T-helper 17 cell (primary cell): ENCODE measurements at places on chromosomes 3 and 15.

- H3K36me3 ChIP-seq, result peaks cover 7% of the 10 kb centered on the region
- H3K27me3 ChIP-seq, result no peaks in the 10 kb centered on the region
- peak; percentile 66 for DNase-seq
- H3K4me1 ChIP-seq, result no peaks in the 10 kb centered on the region
Measured at GRCh38 chr15:40421246-40422157, 15.9 kb downstream of the IVD start.

GRCh38 chr3:170450039-170450438 is 31.4 kb downstream of the CLDN11 start:
- H3K4me3 ChIP-seq, result no peak overlapping the region
- DNase-seq, result no peak
- peaks cover 9% of the 10 kb centered on the region for H3K27me3 ChIP-seq
- H3K27ac ChIP-seq, result no peak overlapping the region
- no peaks in the 10 kb centered on the region for H3K36me3 ChIP-seq

DNA sequence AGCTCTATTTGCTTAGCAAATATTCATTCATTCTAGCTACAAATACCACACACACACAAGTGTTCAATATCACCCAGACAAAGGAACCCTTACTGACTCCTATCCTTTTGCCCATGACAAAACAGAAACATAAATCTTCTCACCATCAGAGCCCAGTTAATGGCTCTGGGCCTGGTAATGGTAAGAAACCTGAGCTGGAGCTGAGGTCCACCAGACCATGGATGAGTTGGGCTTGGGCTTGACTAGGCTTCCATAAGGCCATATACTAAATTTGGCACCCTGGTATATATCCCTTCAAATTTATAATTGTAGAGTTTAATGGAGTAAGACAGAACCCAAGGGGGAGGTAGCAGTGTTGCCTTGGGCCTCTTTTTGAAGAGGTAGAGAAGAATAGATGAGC is 29.4 kb downstream of the GPR176 start:
- no peak for DNase-seq
- H3K36me3 ChIP-seq, result no peaks in the 10 kb centered on the region
- H3K27me3 ChIP-seq, result peaks cover 16% of the 10 kb centered on the region

DNA sequence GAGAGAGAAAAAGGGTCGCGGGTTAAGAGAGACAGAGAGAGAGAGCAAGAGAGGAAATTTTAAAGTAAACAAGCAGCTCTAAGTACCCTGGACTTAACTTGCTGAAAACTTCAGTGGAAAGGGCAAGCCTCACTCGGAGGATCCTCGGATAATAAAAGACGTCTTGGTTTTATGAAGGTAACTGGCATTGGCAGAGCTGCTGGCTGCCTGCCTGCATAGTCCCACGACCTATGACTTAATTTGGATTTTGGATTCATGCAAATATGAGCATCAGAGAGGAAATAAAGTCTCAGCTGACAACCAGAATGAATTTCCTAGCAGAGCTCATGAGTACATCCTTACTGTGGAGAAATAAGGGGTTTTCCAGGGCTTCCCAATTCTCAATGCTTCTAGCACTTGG is 95.1 kb upstream of the PDZRN3 start:
- H3K27ac ChIP-seq, result no peak overlapping the region
- H3K27me3 ChIP-seq, result no peaks in the 10 kb centered on the region
- DNase-seq, result no peak
- H3K4me1 ChIP-seq, result no peaks in the 10 kb centered on the region
- H3K36me3 ChIP-seq, result no peaks in the 10 kb centered on the region
- H3K4me3 ChIP-seq, result no peak overlapping the region

GRCh38 chr3:106631373-106632108 is 745.7 kb upstream of the CCDC54 start:
- H3K4me1 ChIP-seq, result no peaks in the 10 kb centered on the region
- H3K36me3 ChIP-seq, result no peaks in the 10 kb centered on the region
- H3K4me3 ChIP-seq, result no peak overlapping the region
- H3K27me3 ChIP-seq, result no peaks in the 10 kb centered on the region
- H3K27ac ChIP-seq, result no peak overlapping the region
- DNase-seq, result no peak

DNA sequence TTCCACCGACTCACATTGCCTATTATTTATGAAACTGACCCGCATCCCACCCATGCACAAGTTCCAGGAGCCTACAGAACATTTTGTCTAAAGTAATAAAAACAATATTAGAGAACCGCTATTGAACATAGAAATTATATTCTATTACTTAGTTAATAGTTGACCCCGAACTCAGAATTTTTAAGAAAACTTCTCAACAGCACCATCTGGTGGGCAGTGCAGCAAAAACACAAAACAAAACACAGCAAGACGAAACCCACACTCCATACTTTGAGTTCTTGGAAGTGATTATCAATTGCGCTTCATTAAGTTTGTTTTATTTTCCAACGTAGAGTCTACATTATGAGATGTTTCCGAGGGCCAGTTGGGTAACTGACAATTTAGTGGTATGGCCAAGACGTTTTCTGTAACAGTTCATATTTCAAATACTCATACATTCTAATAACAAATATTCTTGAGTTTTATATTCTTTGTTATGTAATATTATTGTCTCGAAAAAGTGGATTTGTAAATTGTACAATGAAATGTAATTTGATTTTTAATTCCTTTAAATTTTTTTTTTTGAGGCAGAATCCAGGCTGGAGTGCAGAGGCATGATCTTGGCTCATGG is 24.0 kb upstream of the C3orf70 start:
- no peak overlapping the region for H3K27ac ChIP-seq
- no peak for DNase-seq
- peaks cover 6% of the 10 kb centered on the region for H3K4me1 ChIP-seq

DNA sequence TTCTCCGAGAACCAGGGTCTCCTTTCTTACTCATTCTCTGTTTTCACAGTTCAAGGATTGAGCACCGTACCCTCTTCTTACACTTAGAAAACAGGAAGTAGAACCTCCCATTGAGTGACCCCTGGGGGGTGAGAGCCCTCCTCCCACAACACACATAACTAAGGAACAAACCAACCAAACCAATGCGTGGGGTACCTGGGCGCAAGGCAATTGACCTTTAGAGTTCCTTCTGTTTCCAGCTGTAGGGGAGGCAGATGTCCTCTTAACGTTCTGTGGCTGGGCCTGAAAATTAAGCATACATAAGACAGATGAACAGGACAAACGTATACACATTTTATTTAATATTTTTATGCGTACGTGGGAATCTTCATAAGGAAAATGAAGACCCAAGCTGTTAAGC is 33.5 kb upstream of the TIMP4 start:
- H3K27ac ChIP-seq, result no peak overlapping the region

- H3K4me1 ChIP-seq, result no peaks in the 10 kb centered on the region
- H3K27ac ChIP-seq, result no peak overlapping the region
- no peaks in the 10 kb centered on the region for H3K36me3 ChIP-seq
- H3K27me3 ChIP-seq, result peaks cover 5% of the 10 kb centered on the region
- no peak overlapping the region for H3K4me3 ChIP-seq
Measured at GRCh38 chr3:110344487-110344886, 727.1 kb upstream of the NECTIN3 start.

GRCh38 chr3:63705092-63705645 is 52.7 kb downstream of the SNTN start:
- H3K36me3 ChIP-seq, result no peaks in the 10 kb centered on the region
- no peak overlapping the region for H3K4me3 ChIP-seq
- H3K4me1 ChIP-seq, result no peaks in the 10 kb centered on the region
- no peak for DNase-seq

GRCh38 chr3:173957646-173958045 is 560.1 kb downstream of the NLGN1 start:
- no peak for DNase-seq
- no peaks in the 10 kb centered on the region for H3K4me1 ChIP-seq
- no peaks in the 10 kb centered on the region for H3K36me3 ChIP-seq
- no peak overlapping the region for H3K4me3 ChIP-seq

GRCh38 chr3:31839144-31839917 is 141.7 kb downstream of the OSBPL10 start:
- H3K27me3 ChIP-seq, result peaks cover 4% of the 10 kb centered on the region
- no peak overlapping the region for H3K4me3 ChIP-seq
- H3K4me1 ChIP-seq, result no peaks in the 10 kb centered on the region
- no peaks in the 10 kb centered on the region for H3K36me3 ChIP-seq
- no peak overlapping the region for H3K27ac ChIP-seq

DNA sequence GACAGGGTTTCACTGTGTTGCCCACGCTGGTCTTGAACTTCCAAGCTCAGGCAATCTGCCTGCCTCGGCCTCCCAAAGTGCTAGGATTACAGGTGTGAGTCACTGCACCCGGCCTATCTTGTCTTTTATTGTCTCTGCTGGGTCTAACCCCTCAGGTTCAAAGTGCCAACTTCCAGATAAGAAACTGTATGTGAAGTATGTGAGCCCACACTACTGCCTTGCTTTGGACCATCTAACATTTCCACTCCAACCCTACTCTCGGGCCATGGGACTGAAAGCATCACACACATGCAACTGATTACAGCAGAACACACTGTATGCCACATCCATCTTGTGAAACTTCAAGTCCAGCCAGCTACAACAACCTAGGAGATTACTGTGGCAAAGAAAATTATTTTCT is 256.1 kb upstream of the VEPH1 start:
- no peak for DNase-seq
- no peaks in the 10 kb centered on the region for H3K27me3 ChIP-seq
- H3K4me3 ChIP-seq, result no peak overlapping the region
- H3K27ac ChIP-seq, result no peak overlapping the region
- H3K4me1 ChIP-seq, result no peaks in the 10 kb centered on the region

DNA sequence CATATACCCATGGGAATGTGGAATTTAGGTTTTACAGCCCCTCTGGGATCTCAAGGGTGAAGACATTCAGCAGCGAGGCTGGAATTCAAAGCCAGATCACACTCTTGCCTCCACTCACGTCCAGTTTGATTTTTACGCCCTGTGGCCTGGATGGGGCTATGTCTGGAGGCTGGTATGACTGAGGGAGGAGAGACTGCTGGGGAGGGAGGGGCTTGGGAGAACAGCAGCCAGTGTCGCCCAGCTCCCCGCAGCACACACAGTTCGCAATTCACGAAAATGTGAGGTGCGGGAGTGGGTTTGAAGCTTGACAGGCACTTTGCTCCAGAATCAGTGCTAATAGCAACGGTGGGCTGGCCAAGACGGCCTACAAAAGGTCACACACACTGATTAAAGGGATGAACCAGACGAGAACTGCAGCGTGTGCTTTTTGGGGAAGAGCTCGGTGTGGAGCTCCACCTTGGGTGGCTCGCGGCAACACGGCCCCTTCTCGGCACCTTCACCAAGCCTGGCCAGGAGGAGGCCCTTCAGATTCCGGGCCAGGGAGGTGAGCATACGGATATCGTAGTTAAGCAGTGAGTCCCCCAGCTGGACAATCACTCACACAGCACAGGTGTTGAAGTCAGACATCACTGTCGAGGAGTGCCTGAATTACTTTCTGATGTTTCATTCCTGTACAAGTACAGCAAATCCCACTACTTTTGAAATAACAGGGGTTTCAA is 16.4 kb downstream of the EHD4 start:
- H3K27ac ChIP-seq, result no peak overlapping the region
- no peaks in the 10 kb centered on the region for H3K27me3 ChIP-seq
- peaks cover 20% of the 10 kb centered on the region for H3K4me1 ChIP-seq

DNA sequence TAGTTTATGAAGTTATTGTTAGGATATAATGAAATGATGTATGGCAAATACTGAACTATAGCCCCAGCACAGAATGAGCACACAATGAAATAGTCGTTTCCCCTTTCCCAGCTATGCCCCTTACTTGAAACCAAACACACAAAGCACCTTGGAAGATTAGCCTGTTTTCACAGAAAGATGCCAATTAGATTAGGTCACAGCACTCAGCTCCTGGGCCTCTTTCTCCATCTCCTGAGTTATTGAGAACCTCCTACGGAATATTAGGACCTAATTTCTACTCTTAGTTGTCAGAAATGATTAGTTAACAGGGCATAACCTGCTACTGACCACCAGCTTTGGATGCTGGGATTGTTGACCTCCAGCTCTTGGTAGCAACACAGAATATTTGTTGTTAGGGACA is 269.4 kb upstream of the ROPN1 start:
- H3K4me3 ChIP-seq, result no peak overlapping the region
- no peak for DNase-seq
- peaks cover 4% of the 10 kb centered on the region for H3K4me1 ChIP-seq
- peaks cover 15% of the 10 kb centered on the region for H3K27me3 ChIP-seq

GRCh38 chr15:73683777-73684580 is at the start of gene CD276:
TSS of gene CD276 (plus strand) at chr15:73684383. CDS start at chr15:73699640, 15,257 bp downstream.
- peaks cover 72% of the 10 kb centered on the region for H3K27me3 ChIP-seq
- H3K27ac ChIP-seq, result peak within 1 kb of the TSS; percentile 73
- H3K4me3 ChIP-seq, result peak within 1 kb of the TSS; percentile 88
- peaks cover 3% of the 10 kb centered on the region for H3K36me3 ChIP-seq

DNA sequence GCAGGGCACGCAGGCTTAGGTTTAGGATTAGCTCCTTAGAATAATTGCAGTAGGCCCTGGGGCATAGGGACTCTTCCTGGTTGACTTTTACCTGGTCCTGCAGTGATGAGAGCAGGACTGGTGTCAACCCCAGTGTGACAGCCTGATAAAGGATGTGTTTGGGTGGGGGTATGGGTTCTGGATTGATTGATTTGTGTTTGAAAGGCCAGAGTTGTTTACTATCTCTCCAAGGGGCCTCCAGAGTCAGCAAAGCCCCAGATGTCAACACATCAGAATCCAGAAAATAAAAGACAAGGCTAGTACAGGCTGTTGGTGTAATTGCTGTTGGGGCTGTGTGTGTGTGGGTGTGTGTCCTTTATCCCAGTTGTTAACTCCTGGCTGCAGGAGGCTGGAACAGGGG is 122.3 kb downstream of the CHRNA7 start:
- H3K4me1 ChIP-seq, result no peaks in the 10 kb centered on the region
- no peaks in the 10 kb centered on the region for H3K36me3 ChIP-seq
- no peak overlapping the region for H3K27ac ChIP-seq
- peaks cover 39% of the 10 kb centered on the region for H3K27me3 ChIP-seq
- no peak overlapping the region for H3K4me3 ChIP-seq
- no peak for DNase-seq

- H3K27me3 ChIP-seq, result no peaks in the 10 kb centered on the region
- no peak overlapping the region for H3K4me3 ChIP-seq
- no peak for DNase-seq
- H3K27ac ChIP-seq, result peak overlapping the region; percentile 100
- H3K4me1 ChIP-seq, result peaks cover 41% of the 10 kb centered on the region
Measured at GRCh38 chr3:112136959-112137693, 4.1 kb upstream of the GCSAM start.

DNA sequence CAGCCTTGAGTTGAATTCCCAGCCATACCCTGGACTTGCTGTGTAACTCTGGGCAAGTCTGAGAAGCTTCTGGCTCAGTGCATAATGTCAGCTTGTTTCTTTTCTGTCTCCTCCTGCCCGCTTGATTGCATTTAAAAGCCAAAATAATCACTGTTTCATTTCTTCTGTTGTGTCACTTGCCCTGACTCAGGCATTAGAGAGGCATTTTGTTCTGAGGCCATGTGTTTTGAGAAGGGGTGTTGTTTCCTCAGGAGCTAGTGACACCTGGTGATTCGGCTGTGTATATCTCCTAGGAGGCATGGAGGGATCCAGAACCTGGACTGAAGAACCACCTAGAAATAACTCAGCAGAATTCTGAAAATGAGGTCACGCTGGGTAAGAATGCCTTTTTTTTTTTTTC is 16.0 kb downstream of the WDR73 start:
- peaks cover 20% of the 10 kb centered on the region for H3K4me1 ChIP-seq
- no peaks in the 10 kb centered on the region for H3K27me3 ChIP-seq
- H3K27ac ChIP-seq, result no peak overlapping the region
- no peak for DNase-seq
- no peak overlapping the region for H3K4me3 ChIP-seq
- H3K36me3 ChIP-seq, result peaks cover 3% of the 10 kb centered on the region
